ENCODE measurements at places on chromosomes 5 and 9.

GRCh38 chr9:83065233-83065632 is 2.3 kb upstream of the RASEF start:
- no peak for DNase-seq

- no peak for DNase-seq
Measured at GRCh38 chr5:21773456-21773855, 1079.7 kb downstream of the CDH12 start.

DNA sequence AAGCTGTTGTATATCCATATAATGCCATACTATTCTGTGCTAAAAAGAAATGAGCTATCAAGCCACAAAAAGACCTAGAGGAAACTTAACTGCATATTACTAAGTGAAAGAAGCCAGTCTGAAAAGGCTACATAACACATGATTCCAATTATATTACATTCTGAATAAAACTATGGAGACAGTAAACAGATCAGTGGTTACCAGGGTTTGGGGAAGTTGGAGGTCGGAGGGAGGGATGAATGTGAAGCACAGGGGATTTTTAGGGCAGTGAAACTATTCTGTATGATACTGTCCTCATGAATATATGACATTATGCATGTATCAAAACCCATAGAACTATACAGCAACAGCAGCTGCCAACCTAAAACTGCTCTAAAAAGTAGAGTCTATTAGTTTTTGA is 5.6 kb upstream of the RFK start:
- DNase-seq: no peak

GRCh38 chr5:71632168-71632567 is 45.0 kb downstream of the MCCC2 start:
- DNase-seq: no peak

DNA sequence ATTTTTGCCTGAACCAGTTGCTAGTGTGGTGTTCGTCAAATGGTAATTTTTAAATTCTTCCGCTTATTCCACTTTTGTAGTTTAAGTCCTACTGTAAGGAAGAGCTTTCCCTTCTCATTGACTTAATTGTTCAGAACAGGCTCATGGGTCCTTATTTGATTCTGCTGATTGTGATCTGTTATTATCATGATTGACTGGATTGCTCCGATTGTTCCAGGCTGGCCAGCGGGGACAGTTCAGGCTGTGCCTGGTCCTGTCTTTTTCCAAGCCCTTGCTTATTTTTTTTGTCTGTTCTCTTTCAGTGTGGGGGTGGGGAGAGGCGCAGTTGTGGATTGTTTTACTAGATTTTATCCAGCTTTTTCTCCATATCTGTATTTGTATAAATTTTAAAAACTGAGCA is 52.4 kb downstream of the TRIO start:
- no peak for DNase-seq

- no peak for DNase-seq
Measured at GRCh38 chr5:108793207-108793606, 45.5 kb downstream of the FER start.

- no peak for DNase-seq
Measured at GRCh38 chr5:128213340-128213739, 129.8 kb downstream of the SLC12A2 start.

All from HuH-7.5 (cell line).